Dorsolateral prefrontal cortex (tissue), 122 donors: ENCODE measurements at places on chromosomes 5 and 9.

GRCh38 chr5:16568875-16569580, 47.8 kb downstream of the RETREG1 start:
- DNase-seq = peak; percentile 91

- no peak for DNase-seq
Measured at GRCh38 chr5:86971034-86971571, 296.6 kb upstream of the RASA1 start.

- DNase-seq = no peak
Measured at GRCh38 chr9:108860354-108860753, 1.7 kb upstream of the ACTL7A start.

DNA sequence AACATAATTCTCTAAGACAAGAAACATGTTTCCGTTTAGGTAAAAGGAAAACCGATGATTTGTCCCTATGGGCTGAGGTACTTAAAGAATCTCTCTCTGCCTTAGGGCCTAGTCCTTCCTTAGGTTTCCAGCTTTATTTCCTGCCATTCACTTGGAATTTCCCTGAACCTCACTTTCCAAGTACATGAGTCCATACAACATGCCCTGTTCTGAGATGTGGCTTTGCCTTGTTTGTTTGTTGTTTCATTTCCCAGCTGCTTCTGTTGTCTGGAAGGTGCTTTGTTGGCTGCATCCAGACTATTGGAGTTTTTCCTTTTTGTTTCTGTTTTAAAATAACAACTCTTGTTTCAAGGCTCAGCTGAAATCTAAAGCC, 95.2 kb downstream of the ALDH1A1 start:
- no peak for DNase-seq

DNA sequence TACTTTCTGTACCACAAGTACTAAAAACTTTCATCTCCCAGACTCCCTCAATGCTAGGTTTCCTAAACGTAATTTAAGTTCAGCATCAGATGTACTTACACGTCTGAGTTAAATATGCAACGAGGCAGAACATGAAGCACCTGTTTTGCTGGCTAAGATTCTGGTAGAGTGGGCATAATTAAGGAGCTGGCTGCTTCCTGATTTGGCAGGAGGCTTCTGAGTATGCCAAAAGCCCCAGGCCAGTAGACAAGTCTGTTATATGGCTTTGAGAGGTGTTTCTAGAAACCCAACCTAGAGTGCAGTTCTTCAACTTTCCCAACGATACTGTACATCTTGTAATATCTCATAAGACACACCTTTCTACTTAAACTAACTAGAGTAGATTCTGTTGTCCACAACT, 13.6 kb downstream of the TICAM2 start:
- DNase-seq = no peak

- no peak for DNase-seq
Measured at GRCh38 chr5:3187771-3188425, 407.7 kb upstream of the IRX1 start.

- DNase-seq = no peak
Measured at GRCh38 chr5:9496801-9497200, 49.1 kb downstream of the SEMA5A start.

- no peak for DNase-seq
Measured at GRCh38 chr9:69089491-69089890, 53.9 kb downstream of the FXN start.

GRCh38 chr5:39274398-39275085, 55.2 kb upstream of the FYB1 start:
- no peak for DNase-seq

DNA sequence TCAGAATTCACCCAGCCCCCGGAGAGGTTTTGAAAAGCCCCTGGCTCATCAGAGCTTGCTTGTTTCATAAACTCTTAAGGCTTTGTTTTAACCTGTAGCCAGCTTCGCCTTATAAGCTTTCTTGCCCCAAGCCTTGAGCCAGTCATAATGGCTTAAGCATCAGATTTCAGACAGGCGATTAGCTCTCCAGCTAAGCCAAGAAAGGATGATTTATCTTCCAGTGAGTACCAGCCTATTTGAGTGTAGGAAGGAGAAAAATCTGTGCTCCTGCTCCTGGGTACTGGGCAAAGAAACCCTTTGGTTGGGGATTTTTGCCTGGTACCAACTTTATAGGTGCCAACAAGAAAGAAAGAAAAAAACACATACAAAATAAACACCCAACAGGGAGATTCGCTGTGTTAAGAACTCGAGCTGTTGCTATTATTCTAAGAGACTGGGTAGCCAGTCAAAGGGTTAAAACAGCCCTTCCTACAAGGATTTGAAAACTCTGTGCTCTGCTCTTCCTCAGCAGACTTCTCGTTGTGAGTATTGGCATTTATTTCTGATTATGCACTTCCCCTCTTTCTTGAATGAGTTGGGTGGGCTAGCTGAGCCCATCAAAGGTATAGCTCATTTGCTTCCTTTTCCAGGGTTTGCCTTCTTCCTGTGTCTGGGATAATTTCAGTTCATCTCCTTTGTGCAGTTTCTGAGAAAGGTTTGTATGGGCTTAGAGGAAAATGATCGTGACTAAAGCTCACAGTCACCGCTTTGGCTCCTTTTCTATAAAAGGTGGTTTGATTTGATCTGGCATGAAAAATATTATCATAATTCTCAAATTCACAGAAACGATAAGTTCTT, 157.2 kb upstream of the DMRT1 start:
- no peak for DNase-seq

DNA sequence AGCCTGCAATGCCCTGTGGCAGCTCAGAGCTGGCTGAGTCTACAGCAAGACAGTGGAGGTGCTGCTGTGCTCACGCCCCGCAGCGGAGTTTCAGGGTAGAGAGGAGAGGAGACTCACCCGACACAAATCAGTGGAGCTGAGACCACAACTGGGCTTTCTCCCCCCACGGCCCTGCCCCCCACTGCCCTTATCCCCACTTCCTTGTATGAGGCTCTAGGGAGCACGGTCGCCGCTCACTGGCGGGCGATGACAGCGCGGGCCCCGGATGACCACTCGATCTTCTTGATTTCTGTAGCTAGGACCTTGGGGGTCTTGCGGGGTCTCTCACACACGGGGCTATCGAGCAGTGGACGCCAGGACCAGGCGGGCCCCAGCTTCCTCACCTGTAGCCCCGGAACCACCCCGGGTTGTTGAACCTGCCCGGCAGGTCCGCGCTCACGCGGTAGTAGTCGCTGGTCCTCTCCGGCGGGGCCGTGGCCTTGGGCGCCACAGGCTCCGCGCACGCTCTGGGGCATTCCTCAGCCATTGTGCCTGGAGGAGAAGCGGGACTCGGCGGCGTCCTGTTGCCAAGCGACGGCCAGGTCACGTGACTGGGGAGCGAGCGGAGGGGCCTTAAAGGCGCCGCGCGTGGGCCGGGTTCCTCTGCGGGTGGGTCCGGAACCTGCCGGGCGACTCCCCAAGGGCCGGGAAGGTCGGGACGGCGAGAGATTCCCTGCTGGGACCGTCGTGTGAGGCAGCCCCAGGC, 984 bp upstream of the MRPS2 start:
- DNase-seq = peak; percentile 97

- peak; percentile 51 for DNase-seq
Measured at GRCh38 chr9:130701059-130702022, 7.8 kb downstream of the EXOSC2 start.

GRCh38 chr5:180642779-180643178, 6.6 kb downstream of the FLT4 start:
- no peak for DNase-seq
